ENCODE measurements at places on chromosomes 5 and 9.

- DNase-seq: no peak
Measured at GRCh38 chr5:59917121-59917520, 23.6 kb upstream of the PDE4D start.

DNA sequence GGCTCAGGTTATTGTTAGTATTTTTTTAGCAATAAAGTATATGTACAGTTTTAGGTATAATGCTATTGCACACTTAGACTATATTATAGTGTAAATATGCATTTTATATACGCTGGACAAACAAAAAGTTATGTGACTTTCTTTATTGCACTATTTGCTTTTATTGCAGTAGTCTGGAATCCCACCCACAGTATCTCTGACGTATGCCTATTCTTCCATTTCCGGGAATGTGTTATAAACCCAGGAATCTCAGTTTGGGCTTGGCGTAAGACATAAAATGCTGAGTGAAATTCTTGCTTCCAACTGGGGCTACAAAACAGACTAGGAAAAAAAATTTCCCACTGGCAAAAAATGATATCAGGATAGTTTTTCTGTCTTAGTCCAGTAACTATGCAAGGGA, 119.1 kb downstream of the HTR1A start:
- DNase-seq: no peak

GRCh38 chr5:57007344-57007743, 55.4 kb upstream of the MIER3 start:
- DNase-seq: no peak

DNA sequence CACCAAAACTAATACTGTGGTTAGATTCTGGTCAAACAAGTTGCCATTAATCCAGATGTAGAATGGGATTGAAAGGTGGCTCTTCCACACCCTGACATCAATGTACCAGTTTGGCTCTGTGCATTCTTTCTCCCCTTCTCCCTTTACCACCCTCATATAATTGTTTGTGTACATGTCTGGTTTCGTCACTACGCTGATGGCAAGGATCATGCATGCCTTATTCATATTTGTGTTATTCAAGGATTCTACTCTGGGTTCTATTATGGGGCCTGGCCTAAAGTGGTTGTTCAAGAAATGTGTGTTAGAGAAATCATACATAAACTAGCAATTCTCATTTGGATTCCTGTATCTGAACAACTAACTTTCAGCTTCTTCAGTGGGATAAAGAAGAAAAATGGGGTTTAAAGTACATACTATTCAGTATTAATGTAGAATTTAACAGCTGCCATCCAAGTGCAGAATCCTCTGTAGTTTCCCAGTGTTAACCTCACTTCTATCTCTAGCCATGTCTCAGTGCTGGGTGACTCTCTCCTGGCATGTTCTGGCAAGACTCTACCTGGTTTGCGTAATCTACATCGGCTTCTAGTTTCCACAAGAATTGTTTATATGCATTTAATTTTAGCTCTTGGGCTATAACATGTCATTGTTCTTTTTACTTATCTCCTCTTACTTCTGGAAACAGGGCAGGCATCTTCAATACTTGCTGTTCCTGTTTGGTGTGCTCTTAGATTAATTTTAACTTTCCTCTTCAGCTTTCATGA, 27.9 kb upstream of the CDKN2B start:
- DNase-seq: no peak

GRCh38 chr5:158234323-158235158, 375.6 kb upstream of the CLINT1 start:
- DNase-seq: peak; percentile 5

DNA sequence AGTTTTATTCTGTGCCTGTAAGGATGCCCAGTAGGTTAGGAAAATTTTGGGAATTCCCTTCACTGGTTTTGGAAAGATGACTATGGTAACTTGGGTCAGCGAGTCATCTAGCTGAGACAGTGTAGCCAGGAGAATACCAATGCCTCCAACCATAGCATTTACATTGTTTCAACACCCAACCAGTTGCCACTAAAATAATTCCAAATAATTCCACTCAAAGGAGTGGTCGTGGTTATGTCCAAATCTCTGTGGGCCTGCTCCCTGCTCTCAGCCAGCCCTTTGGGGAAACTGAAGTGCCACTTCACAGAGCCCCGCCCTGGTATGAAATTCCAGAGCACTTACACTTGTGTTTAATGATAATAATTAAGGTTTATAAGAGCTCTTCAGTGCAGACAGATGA, 310.5 kb downstream of the PLK2 start:
- peak; percentile 50 for DNase-seq
